ENCODE measurements at places on chromosomes 1 and 21.

- DNase-seq = peak; percentile 48
Measured at GRCh38 chr1:20654104-20654690, 7.0 kb downstream of the DDOST start.

DNA sequence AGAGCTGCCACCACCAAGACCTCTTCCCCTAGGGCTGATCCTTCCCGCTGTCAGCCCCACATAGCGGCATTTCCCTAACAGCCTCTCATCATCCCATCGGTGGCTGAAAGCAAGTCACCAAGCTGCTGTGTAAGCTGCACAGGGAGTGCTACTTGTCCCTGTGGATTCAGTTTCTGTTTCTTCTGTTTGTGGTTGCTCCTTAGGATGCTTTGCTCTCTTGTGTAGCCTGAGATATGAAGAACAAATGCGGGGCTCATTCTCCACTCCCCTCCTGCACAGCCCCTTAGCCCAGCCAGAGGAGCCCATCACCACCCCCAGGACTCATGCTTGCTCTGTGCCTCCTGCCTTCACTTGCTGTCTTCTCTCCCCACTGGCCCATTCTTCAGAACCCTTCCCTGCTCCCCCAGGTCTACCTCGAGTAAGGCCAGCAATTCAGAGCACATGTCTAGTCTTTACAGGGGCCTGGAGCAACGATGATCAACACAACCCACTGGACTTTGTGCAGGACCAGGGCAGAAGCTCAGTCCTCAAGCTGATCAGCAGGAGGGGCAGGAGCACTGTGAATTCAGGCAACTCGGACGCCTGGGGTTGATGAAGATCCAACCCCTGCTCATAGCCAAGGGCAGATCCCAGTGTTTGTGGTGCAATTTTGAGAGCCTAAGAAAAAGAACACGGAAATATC is 82.6 kb upstream of the GALNT2 start:
- no peak for DNase-seq

- DNase-seq = no peak
Measured at GRCh38 chr21:35400233-35400939, 351.3 kb upstream of the RUNX1 start.

DNA sequence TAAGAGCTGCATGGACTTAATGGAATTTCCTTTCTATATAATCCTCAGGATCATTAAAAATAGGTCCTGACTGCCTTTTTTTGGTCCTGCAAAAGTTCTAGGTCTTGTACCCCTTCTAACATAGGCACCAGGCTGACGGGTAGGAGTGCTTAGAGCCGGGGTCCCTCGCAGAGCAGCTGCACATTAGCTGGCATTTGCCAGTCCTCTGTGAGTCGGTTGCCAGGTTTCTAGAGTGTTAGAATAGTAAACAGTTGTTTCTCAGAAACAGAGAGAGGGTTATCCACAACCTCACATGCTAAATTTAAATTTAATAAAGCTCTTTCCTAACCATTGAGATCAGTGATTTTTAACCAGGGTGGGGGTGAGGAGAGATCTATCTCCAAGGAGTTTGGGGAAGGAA is 35.4 kb upstream of the HEATR1 start:
- DNase-seq = no peak

- no peak for DNase-seq
Measured at GRCh38 chr1:31691951-31692350, 11.9 kb downstream of the COL16A1 start.

GRCh38 chr1:4468804-4469514 is 185.4 kb upstream of the AJAP1 start:
- DNase-seq = no peak

DNA sequence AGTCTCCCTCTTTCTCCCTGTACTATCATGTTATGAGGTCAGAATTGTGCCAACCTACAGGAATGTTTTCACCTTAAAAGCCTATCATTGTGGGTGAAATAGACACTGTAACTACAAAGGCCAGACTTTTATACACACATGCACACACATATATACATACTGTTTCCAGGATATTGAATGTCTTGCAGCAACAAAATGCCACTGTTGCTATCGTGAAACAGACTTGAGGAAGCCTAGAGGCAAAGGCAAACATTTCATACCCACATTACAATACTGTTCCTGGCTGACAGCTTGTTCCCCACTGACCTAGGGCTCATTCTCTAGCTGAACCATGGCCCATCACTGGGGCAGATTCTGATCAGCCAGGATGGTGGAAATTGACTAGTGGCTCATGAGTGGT is 125.1 kb upstream of the DUSP10 start:
- DNase-seq = no peak

GRCh38 chr1:85943526-85943925 is 213.0 kb downstream of the COL24A1 start:
- no peak for DNase-seq

DNA sequence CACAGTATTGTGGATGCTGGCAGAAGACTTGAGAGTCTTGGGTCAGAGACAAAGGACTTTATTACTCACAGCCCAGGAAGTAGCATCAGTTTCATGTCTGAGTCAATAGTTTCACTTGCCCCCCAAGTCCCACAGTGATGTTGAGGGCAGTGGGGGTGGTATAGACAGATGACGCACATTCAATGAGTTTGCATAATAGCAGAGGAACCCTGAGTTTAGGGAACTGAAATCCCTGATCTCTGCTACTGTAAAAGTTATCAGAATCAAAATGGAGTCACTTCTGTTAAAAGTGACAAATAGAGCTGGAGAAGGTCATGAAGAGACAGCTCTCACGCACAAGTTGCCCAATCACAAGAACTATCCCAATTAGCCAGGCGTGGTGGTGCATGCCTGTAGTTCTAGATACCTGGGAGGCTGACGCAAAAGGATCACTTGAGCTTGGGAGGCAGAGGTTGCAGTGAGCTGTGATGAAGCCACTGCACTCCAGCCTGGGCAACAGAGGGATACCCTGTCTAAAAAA is 11.5 kb upstream of the HCRTR1 start:
- no peak for DNase-seq

DNA sequence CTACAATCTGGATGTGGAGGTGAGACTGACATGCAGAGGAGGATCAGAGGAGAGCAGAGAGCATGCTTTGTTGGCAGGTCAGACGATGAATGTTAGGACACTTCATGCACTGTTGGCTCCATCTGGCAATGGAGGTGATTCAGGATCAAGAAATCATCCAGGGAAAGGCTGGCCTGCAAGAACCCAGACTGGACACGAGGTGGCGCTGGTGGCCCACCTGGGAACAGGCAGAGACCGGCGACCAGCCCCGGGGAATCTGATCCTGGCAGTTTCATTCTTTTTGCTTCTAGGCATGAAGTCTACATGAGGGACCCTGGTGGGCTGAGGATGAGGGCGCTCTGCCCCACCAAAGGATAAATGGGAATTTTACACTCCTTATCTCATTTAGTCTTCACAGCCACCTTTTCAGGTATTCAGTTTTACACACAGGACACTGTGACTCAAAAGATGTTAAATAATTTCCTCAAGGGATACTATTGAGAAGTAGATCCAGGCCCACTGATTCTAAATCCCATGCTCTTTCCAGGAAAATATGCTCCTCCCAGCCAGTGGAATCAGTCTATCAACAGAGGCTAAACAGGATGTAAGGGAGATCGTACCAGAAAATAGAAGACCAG is 26.2 kb upstream of the SCMH1 start:
- peak; percentile 78 for DNase-seq

DNA sequence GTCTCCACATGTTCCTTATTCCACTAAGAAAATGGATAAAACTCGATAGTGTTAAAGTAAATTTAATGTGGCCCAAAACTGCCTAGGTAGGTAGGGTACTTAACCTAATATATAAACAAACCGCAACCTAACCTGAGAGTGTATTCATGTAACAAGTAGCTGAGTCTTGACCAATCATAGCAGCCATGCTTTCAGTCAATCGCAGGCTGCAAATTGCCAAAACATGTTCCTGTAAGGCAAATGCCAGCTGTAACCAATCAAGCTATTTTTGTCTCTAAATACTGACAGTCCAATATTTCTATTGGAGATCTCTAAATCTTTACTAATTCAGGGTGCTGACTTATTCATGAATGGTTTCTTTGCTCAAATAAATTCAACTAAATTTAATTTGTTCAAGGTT is 3.1 kb upstream of the HMGCS2 start:
- no peak for DNase-seq

- no peak for DNase-seq
Measured at GRCh38 chr1:244302876-244303609, 148.7 kb downstream of the ADSS2 start.

- no peak for DNase-seq
Measured at GRCh38 chr1:8643542-8644536, 173.6 kb downstream of the RERE start.

DNA sequence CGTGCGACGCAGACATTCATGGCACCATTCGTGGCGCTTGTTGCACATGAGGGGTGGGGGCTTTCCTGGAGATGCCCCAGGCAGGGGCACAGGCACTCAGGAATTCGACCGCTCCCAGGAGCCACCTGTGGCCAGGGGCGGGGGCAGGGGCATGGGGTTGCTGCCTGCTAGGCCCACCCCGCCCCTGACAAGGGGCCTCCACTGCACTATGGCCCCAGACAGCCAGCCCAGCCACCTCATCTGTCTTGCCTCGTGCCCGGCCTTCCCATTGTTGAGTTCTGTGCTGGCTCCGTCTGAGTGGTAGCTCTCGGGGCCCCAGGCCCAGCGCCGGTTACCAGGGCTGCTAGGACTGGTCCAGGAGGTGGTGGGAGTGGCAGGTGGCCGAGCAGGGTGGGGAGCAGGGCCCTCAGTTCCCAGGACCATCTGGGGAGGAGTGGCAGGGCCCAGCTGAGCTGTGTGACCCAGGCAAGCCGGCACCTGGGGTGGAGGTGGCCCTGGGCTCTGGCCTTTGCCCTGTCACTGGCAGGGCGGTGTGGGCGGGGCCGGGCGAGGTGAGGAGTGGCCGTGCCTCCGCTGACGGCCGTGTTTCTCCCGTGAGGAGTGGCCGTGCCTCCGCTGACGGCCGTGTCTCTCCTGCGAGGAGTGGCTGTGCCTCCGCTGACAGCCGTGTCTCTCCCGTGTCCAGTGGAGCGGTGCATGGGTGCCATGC is 1.9 kb downstream of the PLCH2 start:
- no peak for DNase-seq

- no peak for DNase-seq
Measured at GRCh38 chr1:30971496-30971895, 62.9 kb upstream of the SDC3 start.

DNA sequence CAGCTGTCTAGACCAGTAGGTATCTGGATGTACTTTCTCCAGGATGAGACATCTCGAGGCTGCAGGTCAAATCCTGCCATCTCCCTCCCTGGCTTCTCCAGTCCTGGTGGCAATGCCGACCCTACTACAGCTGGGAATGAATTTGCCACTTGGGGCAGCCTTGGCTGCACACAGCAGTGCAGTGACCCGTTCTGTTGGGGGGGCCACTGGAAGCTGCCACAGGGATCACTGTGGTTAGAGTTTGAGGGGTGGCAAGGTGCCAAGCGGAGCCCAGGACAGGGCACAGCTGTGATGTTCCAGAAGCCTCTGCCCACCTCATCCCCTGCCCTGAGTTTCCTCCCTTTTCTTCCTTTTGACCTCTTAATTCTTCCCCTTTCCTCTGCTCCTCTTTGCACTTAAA is 17.1 kb downstream of the COL6A2 start:
- no peak for DNase-seq

- no peak for DNase-seq
Measured at GRCh38 chr1:161420763-161421455, 53.2 kb upstream of the CFAP126 start.

GRCh38 chr1:41927118-41927517 is 8.4 kb upstream of the HIVEP3 start:
- no peak for DNase-seq

GRCh38 chr1:79293611-79294010 is 287.1 kb upstream of the ADGRL4 start:
- DNase-seq = no peak

GRCh38 chr1:72064196-72065075 is 217.9 kb downstream of the NEGR1 start:
- DNase-seq = no peak

DNA sequence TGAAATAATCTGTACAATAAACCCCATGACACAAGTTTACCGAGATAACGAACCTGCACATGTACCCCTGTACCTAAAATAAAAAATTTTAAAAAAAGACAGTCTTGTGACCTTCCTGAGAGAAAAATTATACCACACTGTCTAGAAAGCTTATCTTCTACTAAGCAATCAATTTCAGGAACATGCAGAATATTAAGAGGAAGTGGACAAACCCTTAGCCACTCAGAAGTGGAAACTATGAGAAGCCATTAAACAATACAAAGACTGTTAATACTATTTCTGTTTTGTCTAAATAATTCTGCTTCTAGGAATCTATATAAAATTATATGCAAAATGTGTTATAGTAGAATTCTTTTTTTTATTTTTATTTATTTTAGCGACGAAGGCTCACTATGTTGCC is 93.9 kb downstream of the ADAMTS1 start:
- DNase-seq = no peak

GRCh38 chr1:3696689-3697088 is 44.4 kb downstream of the TP73 start:
- DNase-seq = no peak

- DNase-seq = no peak
Measured at GRCh38 chr1:174068000-174068399, 45.8 kb upstream of the RC3H1 start.

DNA sequence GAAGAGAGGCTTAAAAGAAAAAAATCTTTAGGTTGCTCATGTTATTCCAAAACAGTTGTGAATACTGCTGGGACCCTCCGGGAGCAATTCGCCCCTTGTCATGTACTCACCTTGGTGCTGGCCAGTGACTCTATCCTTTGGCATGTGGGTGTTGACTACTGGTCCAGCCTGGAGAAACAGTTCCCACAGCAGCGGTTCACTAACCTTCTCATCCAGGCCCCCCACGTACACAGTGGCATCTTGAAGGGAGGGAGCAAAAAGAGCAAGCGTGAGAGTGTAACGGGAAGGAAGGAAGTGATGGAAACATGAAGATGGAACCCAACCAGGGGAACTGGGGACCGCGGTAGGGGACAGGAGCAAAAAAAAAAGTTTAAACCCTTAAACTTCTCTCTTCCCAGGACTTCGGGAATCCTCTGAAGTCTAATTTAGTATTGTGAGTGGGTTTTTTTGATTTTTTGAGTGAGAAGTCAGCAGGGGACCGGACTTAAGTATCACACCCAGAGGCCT is 494 bp downstream of the SF3B4 start:
- no peak for DNase-seq

DNA sequence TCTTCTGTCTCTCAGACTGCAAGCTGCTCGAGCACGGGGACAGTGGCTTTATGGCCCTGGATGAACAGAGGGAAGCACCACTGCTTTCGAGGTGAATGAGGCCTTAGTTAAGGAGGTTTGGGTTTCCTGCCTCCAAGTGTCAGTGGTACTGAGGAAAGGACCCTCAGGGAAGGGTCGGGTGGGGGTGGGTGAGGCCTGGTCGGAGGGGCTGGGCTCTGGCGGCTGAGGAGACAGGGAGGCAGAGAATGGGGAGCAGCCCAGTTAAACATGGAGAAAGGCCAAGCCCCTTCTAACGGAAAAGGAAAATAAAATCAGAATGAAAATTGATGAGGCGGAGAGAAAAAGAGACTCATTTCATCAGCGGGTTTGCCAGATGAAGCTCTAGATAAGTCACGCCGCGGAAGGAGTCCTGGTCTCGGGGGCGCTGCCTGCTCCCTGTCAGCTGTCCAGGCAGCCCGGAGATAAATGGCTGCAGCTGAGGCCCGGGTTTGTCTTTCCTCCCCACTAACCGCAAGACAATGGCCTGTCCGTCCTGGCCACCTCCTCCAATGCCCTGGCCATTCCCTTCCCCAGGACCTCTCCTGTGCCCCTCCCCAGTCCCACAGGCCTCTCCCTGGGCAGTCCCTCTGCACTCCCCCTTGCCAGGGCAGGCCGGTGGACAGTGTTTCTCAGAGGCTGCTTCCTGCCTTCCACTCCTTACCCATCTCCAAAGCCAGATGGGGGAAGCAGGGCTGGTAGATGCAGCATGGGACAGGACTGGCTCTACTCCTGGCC is 55.2 kb downstream of the LRRN2 start:
- no peak for DNase-seq

GRCh38 chr1:6927626-6928025 is 142.4 kb downstream of the CAMTA1 start:
- DNase-seq = no peak

Data from head of caudate nucleus (tissue), 42 donors.